ENCODE measurements at places on chromosomes 6 and 20.
A peak's percentile ranks its signal among the peaks of the same experiment; 100 is the strongest.

GRCh38 chr6:90295854-90296340 is 746 bp downstream of the BACH2 start:
- DNase-seq = peak; percentile 32

DNA sequence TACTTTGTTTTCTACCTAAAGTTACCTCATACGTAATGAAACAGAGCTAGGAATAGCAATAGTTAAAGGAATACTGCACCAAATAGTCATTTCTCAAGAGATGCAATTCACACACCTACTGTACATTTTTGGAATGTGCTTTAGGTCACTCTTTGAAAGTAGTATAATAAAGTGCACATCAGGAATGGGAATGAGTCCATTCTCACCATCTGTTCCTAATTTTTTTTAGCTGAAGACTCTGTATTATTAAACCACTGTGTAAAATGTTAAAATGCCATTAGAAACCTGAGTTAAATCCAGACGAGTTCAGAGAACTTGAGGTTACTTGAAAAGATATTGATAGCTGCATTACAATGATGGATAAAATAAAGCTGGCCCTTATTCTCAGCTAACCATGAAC is 51.9 kb upstream of the EPHA7 start:
- DNase-seq = no peak

GRCh38 chr6:148524976-148525375 is 182.3 kb downstream of the SASH1 start:
- no peak for DNase-seq

DNA sequence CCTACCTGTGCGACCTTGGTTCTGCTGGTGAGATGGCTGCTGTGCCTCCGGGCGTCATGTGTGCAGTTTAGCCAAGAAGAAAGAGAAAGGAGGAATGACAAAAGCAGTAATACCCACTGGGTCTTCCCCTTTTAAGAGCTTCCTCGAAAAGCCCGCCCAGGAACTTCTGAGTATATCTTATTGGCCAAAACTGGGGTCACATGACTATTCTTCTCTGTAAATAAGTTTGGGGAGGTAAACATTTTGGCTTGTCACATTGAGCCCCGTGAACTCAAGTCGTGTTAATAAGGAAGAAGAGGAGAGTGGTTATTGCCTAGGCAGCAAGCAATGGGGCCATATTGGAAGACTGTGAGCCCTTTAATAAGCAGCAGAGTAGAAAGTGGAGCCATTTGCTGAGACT is 130.4 kb upstream of the ECI2 start:
- DNase-seq = no peak

- no peak for DNase-seq
These were observed 242.6 kb downstream of the SMOC2 start for GRCh38 chr6:168683621-168684020.

GRCh38 chr6:99471638-99472037 is 43.6 kb downstream of the USP45 start:
- no peak for DNase-seq

GRCh38 chr6:111469543-111469942 is 13.5 kb downstream of the REV3L start:
- DNase-seq = no peak

GRCh38 chr6:169175360-169175887 is 78.2 kb downstream of the THBS2 start:
- DNase-seq = no peak

- no peak for DNase-seq
These were observed 536.9 kb downstream of the HACE1 start for GRCh38 chr6:104322841-104323240.

Data from HTR-8/SVneo (cell line).